ENCODE measurements at places on chromosomes 13 and 19.

DNA sequence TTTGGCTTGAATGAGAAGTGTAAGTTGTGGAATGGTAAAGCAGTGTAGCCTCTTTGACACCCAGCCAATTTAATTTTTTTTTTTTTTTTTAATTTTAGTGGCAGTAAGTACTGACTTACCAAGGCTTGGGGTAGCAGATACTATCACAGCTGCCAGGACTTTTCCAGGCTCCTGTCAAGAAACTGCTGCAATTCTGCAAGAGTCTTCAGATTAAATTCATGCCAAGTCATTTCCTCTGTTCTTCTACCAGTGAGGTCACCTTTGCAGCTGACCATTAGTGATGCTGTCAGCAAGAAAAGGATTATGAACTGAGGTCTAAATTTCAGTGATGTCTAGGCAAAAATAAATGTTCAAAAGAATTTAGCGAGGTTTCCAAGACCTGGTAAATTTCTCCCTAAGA, 91.2 kb downstream of the GGACT start:
- peak; percentile 74 for DNase-seq

DNA sequence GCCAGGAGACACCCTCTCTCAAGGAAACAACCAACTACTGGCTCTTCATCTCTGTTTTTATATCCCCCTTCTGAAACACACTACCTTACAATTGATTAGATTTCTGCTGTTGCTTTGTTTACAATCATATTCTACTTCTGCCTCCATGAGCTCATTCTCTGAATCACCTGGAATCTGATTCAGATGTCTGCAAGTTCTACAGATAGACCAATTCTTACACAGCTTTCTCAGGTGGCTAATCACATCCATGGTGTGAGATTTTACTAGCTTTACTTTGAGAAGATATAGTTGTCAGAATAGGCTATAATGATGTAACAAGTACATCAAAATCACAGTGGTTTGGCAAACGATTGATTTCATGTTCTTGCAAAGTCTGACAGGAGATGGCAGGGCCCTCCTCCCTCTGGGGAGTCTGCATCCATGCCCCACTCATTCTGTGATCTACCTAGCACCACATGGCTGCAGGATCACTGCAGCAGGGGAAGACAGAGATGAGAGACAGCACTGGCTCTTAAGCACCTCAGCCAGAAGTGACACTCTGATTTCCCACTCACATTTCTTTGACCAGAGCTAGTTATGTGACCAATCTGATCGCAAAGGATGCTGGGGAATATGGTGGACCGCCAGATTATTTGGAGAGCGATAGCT, 243.7 kb downstream of the FOXO1 start:
- DNase-seq, result no peak

- peak; percentile 27 for DNase-seq
These were observed 26.4 kb upstream of the ADGRE2 start for GRCh38 chr19:14804765-14805164.

- no peak for DNase-seq
These were observed 1192.2 kb downstream of the UQCRFS1 start for GRCh38 chr19:28020619-28021258.

All from suppressor macrophage treated with lipopolysaccharide for 1 hour (primary cell).